H7 (cell line): ENCODE measurements at places on chromosomes 6 and 20.

GRCh38 chr6:168609914-168610490 is 169.0 kb downstream of the SMOC2 start:
- no peak for DNase-seq

DNA sequence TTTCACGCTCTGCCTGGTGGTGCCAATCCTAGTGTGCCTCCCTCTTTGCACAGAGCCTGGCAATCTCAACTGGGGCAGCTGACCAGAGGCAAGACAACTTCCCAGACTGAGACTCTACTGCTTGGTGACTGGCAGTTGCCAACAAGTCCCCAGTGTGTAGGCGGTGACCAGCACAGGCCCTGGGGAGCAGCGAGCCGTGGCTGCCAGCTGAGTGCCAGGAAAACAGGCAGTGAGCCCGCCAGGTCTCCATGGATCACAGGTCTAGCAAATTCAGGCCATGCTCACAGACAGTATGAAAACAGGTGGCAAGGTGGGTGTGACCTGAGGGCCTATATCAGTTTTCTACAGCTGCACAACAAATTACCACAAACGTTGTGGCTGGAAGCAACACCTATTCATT is 289.9 kb downstream of the KIF16B start:
- no peak for DNase-seq

GRCh38 chr6:6483733-6484132 is 104.8 kb upstream of the LY86 start:
- DNase-seq = no peak

DNA sequence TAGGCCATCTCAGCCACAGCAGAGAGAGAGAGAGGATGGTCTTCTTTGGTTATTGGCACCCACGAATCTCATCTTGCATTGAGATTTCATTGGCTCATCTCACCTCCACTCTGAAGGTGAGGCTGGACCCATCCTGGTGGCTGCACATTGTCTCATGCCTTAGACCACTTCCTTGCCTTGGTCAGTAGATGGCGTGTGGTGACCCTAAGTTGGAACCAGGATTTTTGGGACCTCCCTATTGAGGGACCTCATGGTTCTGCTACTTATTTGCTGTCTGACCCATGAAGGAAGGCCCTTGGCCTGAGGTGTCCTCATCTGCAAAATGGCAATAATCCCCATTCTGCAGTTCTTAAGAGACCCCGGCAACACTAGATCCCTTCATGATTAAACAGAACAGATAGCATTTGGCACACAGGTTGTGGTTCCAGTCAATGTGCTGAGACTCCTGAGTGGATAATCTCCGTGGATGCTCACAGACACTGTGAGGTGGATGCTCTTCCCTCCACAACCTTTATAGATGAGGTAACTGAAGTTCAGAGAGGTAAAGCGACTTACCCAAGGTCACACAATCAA is 21.5 kb upstream of the AAR2 start:
- DNase-seq = peak; percentile 81

- peak; percentile 76 for DNase-seq
These were observed 24.3 kb upstream of the KIAA0408 start for GRCh38 chr6:127483399-127484055.

DNA sequence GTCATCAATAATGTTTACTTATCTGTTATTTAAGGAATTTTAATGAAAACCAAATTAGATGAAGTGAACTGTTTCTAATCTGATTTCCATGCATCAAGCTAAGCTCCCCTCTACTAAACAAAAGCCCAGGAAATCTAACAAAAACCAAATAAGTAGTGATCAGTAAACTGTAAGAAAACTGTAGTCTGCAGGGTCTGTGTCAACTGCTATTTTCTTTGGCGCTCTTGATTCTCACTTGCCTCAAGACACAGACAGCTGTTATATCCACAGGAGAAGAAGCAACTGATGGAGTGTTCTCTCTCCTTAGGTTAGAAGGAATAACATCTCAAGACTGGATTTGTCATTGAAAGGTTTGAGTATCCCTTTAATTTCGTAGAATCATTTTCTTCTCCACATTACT is 293.5 kb downstream of the PHF3 start:
- no peak for DNase-seq

GRCh38 chr6:27176523-27177484 is 70.7 kb upstream of the PRSS16 start:
- DNase-seq = peak; percentile 50

DNA sequence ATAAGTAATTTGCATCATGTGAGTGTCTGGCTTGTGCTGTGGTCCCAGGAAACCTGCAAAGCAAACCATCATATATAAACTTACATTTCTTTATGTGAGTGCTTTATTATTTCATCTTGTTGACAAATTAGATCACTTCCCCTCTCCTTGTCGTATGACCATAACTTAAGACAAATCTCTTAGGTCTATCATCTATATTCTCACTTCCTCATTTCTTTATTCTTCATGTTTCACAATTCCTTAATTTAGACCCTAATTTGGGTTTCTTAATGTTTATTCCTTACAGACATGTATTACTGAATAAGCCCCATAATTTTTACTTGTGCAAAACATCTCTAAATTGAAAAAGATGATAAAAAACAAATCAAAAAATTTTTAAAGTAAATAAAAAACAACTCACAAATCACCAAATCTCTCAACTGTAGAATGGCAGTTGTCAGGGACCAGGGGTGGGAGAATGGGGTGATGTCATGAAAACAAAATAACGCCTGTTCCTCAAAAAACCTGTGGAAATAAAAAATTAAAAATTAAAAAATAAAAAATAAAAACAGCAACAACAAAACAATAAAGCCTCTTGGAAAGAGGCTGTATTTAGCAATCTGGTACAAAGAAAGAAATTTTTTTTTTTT is 49.5 kb upstream of the FBXO30 start:
- no peak for DNase-seq

DNA sequence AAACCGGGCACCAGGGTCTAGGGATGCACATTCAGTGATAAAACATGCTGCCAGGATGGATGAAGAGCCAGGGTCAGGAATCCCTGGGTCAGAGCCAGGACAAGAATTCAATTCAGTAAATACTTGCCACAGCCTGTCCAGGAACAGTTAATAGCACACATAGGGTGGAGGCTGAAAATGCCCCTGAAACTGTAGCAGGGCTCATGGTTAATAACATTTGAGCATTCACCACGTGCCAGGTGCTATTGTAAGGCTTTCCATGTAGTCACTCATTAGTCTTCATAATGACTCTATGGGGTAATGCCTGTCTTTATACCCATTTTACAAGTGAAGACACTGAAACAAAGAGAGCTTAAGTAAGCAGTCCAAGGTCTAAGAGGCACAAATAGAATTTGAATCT is 296.3 kb downstream of the LRFN2 start:
- DNase-seq = no peak

DNA sequence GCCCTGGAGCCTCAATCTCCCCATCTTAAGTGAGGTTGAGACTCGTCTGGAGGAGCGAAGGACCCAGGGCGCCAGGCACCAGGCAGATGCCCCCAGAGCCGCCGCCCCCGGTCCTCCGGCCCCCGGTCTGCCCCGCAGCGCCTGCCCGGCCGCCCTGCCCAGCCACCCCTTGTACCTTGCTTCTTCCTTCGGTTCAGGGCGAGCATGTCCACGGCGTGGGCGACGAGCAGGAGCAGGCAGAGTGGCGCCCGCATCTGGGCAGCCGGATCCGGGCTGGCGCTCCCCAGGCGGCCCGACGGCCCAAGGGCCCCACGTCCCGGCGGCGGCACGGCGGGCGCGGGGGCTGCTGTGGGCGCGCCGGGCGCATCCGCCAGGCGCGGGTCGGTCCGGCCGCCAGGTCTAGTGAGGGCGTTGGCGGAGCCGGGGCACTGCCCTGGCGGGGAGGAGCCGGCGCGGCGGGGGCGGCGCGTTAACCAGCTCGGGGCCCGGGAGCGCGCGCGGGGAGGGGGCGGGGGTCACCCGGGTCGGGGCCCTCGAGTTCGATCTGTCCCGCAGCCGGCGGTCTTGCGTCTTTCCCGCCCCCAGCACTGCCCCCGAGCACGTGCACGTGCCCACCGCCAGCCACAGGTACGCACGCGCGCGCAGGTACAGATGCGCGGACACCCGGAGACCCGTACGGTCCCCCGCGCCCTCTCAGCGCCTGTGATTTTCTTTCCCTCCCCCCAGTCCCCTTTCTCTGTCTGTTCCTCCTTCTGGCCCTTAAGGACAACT is at the start of gene RSPO4:
Gene RSPO4 (minus strand): TSS at position 401 of the 771 bp plus-strand sequence. CDS start 147 bp downstream, at position 254.
- peak; percentile 91 for DNase-seq

- no peak for DNase-seq
These were observed 8.1 kb upstream of the HINT3 start for GRCh38 chr6:125948455-125948854.

DNA sequence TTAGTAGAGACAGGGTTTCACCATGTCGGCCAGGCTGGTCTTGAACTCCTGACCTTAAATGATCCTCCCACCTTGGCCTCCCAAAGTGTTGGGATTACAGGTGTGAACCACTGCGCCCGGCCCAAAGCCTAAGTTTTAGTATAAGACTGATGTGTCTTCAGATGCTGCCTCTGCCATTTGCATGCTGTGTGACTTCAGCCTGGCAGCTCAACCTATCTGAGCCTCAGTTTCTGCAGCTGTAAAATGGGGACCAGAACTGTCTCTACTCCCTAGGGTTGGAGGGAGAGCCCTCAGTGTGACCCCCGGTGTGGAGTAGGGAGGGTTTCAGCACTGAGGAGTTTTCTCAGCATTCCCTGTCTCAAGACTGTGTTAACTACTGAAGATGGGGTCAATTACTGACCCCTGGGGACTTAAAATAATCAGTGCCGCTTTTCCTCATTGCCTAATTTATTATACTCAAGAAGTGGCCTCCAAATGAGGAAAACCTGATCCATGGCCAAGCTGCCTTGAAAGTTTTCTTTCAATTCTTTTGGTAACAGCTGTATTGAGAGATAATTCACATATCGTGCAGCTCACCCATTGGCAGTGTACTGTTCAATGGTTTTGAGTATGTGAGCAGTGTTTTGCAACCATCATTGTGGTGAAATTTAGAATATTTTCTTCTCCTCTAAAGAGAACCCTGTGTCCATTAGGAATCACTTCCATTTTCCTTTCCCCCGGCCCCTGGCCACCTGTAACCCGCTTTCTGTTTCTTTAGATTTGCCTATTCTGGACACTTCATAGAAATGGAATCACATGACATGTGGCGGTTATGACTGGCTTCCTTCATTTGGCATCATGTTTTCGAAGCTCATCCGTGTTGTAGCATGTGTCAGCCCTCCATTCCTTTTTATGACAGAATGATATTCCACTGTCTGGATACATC is 64.8 kb downstream of the PHACTR3 start:
- DNase-seq = no peak

- DNase-seq = no peak
These were observed 9.4 kb upstream of the PHF20 start for GRCh38 chr20:35762461-35762860.

- peak; percentile 74 for DNase-seq
These were observed 19.0 kb upstream of the UTRN start for GRCh38 chr6:144266091-144266649.
